ENCODE measurements at places on chromosomes 1 and 21. TPM values are rescaled to one million over a fixed set of nuclear protein-coding genes. Genes with fewer than 3 reads are reported as not detected.

GRCh38 chr1:111191496-111191895, 8.9 kb downstream of the DENND2D start:
- DNase-seq = no peak

GRCh38 chr1:58738876-58739275, 39.0 kb upstream of the MYSM1 start:
- DNase-seq = no peak

DNA sequence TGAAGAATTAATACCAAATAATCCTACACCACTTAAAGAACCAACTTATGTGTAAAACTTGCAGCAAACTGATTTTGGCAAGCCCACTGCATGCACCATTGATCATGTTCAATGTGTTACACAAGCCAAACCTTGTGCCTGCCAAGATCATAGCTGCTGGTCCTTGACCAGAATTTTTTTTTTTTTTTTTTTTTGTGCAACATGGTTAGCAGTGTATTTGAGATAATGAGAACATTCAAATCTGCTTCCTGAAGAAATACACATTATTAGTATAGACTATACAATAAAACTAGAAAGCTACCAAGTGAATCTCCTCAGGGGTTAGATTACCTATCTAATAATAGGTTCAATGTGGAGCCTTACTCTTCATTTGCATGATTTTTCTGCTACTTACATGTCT, 421.0 kb downstream of the MRPL39 start:
- DNase-seq = no peak

- no peak for DNase-seq
These were observed 228.0 kb upstream of the SGIP1 start for GRCh38 chr1:66305927-66306326.

DNA sequence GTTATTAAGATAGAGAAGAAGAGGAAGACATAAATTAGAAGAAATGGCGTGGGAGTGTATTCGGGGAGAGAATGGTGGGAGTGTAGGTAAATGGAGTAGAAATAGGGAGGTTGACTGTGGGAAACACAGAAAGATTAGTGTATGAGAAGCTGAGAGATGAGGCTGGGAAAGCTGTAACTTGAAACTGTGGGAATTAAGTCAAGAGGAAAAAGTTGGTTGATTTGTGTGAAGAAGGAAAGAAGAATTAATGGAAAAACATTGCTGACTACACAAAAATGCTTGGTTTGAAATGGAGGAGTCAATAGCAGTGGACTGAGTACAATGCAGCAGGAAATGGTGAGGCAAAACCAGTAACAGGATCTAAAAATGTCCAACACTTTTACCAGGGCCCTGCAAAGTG, 448.3 kb downstream of the PTPRC start:
- DNase-seq = no peak

DNA sequence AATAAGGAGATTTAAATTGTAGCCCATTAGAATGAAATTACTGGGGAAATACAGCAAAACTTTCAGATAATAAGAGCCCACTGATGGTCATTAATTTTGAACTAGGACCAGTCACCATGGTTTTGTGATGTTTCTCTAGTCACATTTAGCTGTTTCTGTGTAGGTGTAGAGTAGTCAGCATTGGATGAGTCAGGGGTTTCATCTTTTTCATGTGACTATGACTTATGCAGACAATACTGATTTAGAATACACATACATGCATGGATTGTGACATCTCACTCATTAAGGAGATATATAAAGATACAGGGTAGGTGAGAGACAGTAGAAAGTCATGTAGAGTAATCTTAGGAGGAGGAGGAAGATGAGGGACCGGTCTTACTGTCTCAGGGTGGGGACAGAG, 1192.7 kb downstream of the KCNT2 start:
- DNase-seq = no peak

The ELAVL4 gene
- not detected for total RNA-seq

- DNase-seq = no peak
These were observed 22.2 kb upstream of the GBP1 start for GRCh38 chr1:89087241-89087640.

The NTNG1 gene
- total RNA-seq = 42.3 TPM

DNA sequence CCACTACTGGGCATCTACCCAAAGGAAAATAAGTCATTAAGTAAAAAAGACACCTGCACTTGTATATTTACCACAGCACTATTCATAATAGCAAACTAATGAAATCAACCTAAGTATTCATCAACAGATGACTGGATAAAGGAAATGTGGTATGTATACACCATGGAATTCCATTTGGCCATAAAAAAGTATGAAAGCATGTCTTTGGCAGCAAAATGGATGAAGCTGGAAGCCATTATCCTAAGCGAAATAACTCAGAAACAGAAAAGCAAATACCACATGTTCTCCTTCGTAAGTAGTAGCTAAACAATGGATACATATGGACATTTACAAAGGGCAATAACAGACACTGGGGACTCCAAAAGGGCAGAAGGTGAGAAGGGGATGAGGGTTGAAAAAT, 485.7 kb upstream of the BRINP3 start:
- DNase-seq = no peak

The RNU1-1 gene
- under 0.01 TPM for total RNA-seq

- no peak for DNase-seq
These were observed 663 bp downstream of the ACOT7 start for GRCh38 chr1:6392809-6393399.

The KRTAP7-1 gene
- not detected for total RNA-seq

The RAB25 gene
- not detected for total RNA-seq

DNA sequence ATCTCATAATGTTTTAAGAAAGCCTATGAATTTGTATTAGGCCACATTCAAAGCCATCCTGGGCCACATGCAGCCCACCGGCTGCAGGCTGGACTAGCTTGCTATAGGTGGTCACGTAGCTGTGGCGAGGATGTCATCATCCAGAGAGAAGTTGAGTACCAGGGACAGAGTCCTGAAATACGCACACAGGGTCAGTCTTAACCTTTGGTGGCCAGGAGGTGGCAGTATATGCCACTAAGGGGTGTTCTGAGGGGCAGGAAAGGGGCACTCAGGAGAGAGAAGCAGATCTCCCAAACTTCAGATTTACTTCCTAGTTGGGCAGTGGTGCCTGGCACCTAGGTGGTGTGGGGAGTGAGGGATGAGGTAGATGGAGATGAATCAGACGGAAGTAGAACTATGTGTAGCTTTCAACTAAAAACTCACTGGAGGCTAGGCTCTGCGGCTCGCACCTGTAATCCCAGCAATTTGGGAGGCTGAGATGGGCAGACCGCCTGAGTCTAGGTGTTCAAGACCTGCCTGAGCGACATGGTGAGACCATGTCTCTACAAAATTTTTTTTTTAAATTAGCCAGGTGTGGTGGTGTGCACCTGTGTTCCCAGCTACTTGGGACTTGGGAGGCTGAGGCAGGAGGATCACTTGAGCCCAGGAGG, 16.3 kb upstream of the CDK18 start:
- DNase-seq = peak; percentile 16

The LPAR3 gene
- not detected for total RNA-seq

DNA sequence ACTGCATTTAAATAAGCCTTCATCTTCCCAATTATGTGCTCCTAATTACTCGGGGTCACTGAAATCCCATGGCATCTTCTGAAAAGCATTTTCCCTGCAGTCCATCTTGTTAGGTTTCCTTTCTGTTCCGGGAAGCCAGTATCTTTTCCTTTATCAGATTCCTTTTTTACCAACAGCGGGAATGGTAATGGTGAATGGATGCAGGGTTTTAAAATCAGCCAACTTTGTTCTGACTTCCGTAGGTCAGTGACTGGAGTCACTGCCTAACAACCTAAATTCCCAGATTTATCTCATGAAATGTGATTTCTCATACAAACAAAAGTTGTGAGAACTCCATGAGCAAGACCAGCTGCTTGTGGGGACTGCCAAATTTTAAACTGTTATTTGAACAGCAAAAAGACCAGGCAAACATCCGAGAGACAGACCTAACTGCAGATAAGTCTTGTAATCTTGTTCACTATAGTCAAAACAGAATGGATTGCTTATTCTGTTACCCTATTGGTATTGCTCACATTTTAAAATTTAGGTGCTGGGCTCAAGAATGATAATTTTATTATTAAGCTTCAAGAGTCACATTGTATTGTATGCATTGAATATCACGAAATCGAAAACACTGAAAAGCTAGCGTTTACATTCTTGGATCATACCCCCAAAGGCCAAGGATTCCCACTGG, 1.2 kb upstream of the RWDD3 start:
- DNase-seq = no peak

- DNase-seq = no peak
These were observed 121.8 kb upstream of the TNR start for GRCh38 chr1:175865041-175865766.

DNA sequence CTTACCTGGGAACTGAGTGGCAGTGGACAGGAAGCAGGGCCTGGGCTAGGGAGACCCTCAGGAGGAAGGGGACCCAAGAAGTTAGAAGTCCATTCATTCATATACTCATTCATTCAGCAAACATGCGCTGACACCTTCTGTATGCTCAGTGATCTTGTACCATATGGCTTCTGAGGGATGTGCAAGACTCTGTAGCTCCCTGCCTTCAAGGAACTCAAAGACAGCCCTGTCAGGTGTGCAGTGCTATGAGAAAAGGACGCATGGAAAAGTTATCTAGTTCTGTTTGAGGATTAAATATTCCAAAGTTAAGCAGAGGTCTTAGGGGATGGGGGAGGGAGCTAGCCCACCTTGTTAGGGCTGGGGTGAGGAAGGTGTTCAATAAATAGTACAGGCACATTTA, 12.5 kb downstream of the DMAP1 start:
- DNase-seq = no peak

DNA sequence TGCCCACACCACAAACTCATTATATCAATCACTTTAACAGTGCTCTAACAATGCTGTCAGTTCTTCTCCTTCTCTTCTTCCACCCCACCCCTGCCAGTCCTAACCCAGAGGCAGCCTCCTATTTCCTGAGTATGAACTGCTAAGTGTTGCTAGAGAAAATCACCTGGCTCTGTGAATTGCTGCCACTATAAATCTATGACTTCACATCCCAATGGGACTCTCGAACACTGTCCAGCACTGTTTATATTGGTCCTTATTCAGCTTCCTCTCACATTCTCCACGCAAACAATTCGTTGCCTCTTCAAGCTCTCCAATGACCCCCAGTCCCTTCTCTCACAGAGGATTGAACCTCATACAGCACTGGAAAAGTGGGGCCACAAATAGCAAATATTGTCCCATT, 27.0 kb upstream of the USH2A start:
- DNase-seq = no peak

The PLXNA2 gene
- 142 TPM for total RNA-seq

The RAP1GAP gene
- total RNA-seq = not detected

- no peak for DNase-seq
These were observed 235.5 kb upstream of the SGIP1 start for GRCh38 chr1:66298464-66298863.

- DNase-seq = peak; percentile 16
These were observed 39.8 kb downstream of the HTR6 start for GRCh38 chr1:19704247-19705113.

- DNase-seq = no peak
These were observed 57.8 kb downstream of the ZNF281 start for GRCh38 chr1:200351826-200352549.

GRCh38 chr1:53449021-53449420, 10.2 kb upstream of the DMRTB1 start:
- DNase-seq = no peak

DNA sequence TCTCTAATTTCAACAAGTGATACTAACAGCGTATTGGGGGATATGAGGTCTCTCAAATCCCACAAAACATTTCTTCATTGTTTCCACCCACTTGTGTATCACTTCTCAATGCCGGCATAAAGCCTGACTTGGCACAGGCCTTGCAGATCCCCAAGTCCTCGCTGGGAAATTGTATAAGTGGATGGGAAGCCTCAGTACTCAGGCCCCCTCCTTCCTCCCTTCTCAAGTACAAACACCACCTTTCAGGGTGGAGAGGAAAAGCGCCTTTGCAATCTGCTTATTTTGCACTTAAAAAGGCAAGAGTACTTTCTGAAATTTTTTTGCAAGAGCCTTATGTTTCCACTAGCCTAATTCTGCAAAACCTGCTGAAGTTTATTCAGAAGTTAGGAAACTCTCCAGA, 25.8 kb upstream of the KLHDC8A start:
- DNase-seq = no peak

GRCh38 chr1:58783090-58783992, 506 bp downstream of the JUN start:
- no peak for DNase-seq

GRCh38 chr21:34520764-34521508, 8.9 kb upstream of the KCNE1 start:
- DNase-seq = no peak

DNA sequence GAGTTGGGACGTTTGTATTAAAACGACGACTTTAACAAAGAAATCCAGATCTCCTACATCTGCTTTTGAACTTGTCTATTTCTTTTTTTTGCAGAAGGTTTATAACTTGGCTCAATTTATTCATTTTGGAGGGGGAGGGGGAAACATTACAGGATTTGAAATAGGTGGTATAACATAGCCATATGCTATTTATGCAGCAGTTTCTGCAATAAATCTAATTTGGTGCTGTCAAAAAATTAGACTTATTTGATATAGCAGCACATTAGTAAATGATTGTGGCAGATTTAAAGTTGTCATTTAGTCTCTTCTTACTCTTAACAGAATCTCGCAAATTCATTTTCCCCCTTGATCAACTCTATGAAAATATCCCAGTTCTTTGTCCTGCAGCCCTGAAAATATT, 138.2 kb downstream of the SDCCAG8 start:
- no peak for DNase-seq

The DDR2 gene
- total RNA-seq = 5.8 TPM

DNA sequence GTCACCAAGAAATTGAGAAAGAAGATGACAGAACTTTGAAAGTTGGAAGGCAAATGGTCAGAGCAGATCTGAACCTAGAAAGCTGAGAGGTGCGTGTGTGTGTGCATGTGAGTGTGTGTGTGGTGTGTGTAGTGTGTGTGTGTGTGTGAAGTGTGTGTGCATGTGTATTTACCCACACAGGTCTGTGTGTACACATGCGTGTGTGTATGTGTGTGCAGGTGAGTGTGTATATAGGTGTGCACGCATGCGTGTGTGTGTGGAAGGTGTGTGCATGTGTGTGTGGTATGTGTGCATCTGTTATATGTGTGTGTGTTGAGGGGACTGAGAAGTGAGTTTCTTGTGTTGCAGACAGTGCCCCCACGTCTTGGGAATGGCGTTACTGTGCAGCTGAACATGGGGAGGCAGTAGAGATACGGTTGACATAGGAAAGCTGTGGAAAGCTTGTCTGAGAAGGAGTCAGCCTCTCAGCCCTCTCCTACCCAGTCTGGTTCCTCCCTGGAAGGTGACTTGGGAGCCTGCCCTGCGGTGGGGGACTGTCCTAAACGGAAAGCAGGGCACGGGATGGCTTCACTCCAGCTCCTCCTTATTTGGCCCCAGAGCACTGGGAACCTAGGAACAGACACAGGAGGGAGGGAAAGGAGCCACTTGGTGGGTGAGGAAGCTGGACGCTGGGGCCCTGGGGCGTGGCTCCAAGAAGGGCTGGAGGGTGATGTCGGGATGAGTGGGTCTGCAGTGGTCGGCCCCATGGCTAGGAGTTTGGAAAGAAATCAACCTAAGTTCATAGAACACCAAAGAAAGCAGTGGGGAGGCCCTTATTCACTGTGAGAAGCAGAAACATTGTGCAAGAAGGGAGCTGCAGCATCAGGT, 97.2 kb downstream of the PCBP3 start:
- DNase-seq = no peak

Measured in glomerular endothelial cell (primary cell).